Activated CD8-positive, alpha-beta memory T cell treated with anti-CD3 and anti-CD28 coated beads, Interleukin-2, amount 10 ng/mL, durations not matched to agents 7 days and 5 days (primary cell): ENCODE measurements at places on chromosomes 6 and 20.
A peak's percentile ranks its signal among the peaks of the same experiment; 100 is the strongest.

DNA sequence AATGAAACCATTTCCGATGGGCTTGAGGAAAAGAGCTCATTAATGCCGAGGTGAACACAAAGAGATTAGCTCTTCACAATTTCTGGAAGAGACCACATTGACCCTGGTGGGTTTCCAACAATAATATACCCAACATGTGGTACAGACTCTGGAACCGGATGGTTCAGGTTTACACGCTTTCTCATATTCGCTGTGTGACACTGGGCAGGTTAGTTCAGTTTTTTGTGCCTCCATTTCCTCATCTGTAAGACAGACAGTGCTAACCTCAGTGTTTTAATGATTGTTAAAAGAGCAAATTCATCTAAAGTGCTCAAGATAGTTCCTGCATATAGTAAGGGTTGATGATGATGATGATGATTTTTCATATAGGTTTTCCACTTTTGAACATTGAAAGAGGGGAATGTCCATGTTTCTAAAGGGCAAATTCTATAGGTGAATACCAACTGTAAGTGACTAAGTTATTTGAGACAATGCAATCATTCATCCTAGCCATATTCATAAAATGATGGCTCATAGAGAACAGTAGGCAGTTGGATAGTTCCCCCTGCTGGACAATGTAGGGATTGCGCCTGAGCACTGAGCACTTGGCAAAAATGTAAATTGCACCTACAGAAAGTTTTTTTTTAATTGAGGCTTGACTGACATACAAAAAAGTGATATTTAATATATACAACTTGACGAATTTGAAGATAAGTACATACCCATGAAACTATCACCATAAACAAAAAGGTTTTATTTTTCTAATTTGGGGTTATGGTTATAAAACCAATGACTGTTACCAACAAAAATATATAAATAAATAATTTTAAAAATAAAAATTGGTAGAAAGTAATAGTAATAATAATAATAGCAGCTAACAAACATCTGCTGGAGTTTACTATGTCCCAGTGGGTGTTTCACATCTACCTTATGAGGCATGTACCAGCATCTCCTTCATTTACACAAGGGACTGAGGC is 2.1 kb upstream of the PERP start:
- H3K36me3 ChIP-seq, result no peaks in the 10 kb centered on the region
- H3K4me3 ChIP-seq, result no peak overlapping the region
- peak; percentile 87 for DNase-seq
- no peak overlapping the region for H3K27ac ChIP-seq
- peaks cover 28% of the 10 kb centered on the region for H3K4me1 ChIP-seq

- no peaks in the 10 kb centered on the region for H3K27me3 ChIP-seq
- DNase-seq, result no peak
- H3K4me1 ChIP-seq, result peaks cover 3% of the 10 kb centered on the region
- no peak overlapping the region for H3K27ac ChIP-seq
- peaks cover 42% of the 10 kb centered on the region for H3K36me3 ChIP-seq
Observed at GRCh38 chr20:35125753-35126152, 21.4 kb downstream of the EDEM2 start.

GRCh38 chr20:38723017-38723847 is 1.1 kb upstream of the SLC32A1 start:
- no peak for DNase-seq
- H3K4me1 ChIP-seq, result peaks cover 31% of the 10 kb centered on the region
- peaks cover 91% of the 10 kb centered on the region for H3K27me3 ChIP-seq
- peak overlapping the region; percentile 41 for H3K27ac ChIP-seq

GRCh38 chr6:149831308-149831820 is 32.8 kb downstream of the LRP11 start:
- H3K27ac ChIP-seq, result no peak overlapping the region
- DNase-seq, result no peak
- H3K4me3 ChIP-seq, result no peak overlapping the region
- H3K36me3 ChIP-seq, result no peaks in the 10 kb centered on the region

DNA sequence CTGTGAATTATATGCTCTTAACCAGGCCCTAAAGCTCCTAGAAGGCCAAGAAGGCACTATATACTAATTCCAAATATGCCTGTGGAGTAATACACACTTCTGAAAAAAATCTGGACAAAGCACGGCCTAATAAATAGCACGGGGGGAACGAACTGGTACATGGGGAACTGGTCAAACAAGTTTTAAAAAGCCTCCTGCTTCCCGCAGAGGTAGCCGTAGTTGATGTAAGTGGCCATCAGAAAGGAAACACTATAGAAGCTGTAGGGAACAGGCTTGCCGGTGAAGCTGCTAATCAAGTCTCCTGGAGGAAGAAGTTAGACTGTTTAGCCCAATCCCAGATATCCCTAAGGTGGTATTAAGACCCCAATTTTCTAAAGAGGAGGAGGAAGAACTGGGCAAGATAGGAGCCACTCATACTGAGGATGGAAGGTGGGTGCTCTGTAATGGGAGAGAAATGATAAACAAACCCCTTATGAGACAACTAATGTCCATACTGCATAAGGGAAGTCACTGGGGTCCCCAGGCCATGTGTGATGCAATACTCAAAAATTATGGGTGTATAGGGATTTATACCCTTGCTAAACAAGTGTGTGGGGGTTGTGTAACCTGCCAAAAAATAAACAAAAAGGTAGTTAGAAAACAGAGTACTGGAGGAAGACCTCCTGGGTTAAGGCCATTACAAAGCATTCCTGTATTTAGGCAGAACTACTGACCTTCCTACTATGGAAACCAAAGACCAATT is 27.1 kb upstream of the ZNF318 start:
- no peak overlapping the region for H3K27ac ChIP-seq
- H3K4me1 ChIP-seq, result peaks cover 6% of the 10 kb centered on the region
- H3K27me3 ChIP-seq, result peaks cover 35% of the 10 kb centered on the region

- no peaks in the 10 kb centered on the region for H3K36me3 ChIP-seq
- no peak overlapping the region for H3K4me3 ChIP-seq
- H3K4me1 ChIP-seq, result peaks cover 51% of the 10 kb centered on the region
- H3K27ac ChIP-seq, result no peak overlapping the region
- H3K27me3 ChIP-seq, result no peaks in the 10 kb centered on the region
Observed at GRCh38 chr6:14861491-14861943, 384.4 kb upstream of the JARID2 start.

DNA sequence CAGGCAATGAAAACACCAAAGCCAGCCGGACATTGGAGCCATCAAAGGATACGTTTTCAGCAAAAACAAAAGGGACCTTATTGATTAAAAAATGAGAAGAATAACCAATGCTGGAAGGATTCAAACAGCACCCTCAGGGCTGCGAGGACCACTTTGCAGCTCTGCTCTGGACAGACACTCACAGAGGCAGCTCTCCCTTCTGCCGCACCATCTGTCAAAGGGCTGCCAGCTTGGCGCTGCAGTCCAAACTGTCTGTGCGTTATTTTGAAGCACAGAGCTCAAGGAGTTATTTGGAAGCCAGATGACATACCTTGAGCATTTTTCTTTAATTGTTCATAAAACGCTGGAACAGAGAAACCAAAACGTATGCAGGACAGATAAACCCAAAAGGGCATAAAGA is 85.2 kb downstream of the KIF16B start:
- H3K4me3 ChIP-seq, result no peak overlapping the region
- no peaks in the 10 kb centered on the region for H3K36me3 ChIP-seq
- H3K27me3 ChIP-seq, result no peaks in the 10 kb centered on the region

DNA sequence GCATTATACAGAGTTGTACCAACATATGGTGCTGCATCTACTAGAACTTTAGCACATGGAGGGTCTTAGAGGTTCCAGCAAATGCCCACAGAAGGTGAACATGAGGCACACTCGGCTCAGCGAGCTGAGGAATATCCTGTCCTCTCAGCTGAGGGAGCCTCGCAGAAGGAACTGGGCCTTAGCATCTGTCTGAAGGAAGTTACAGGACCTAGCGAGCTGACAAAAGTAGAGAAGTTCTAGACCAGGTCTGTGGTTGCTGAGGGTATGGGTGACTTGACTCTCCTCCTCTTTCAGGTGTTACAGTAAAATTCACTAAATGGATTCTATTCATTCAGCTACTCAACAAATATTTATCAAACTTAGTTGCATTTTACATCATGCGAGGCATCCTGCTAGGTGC is 157.2 kb downstream of the ZDHHC14 start:
- DNase-seq, result peak; percentile 68
- H3K27me3 ChIP-seq, result peaks cover 9% of the 10 kb centered on the region
- no peak overlapping the region for H3K4me3 ChIP-seq
- H3K4me1 ChIP-seq, result peaks cover 56% of the 10 kb centered on the region
- peaks cover 18% of the 10 kb centered on the region for H3K36me3 ChIP-seq
- H3K27ac ChIP-seq, result peak overlapping the region; percentile 52

DNA sequence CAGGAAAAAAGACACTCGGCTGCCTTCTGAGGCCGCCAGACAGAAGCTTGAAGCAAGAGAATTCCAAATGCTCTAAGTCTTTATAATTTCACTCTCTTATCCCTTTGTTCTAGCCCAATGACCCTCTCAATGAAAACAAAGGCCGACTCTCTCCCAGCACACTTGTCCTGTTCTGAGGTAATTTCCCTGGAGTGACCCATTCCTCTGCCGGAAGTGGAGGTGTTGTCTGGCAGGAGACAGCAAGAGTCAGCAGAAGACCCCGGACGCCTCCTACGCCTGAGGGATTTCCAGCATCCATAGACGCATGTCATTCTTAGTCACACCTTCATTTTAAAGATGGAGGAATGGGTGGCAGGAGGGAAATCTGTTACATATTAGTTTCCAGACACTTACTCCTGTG is 110.3 kb downstream of the SOD2 start:
- H3K27me3 ChIP-seq, result peaks cover 6% of the 10 kb centered on the region
- H3K36me3 ChIP-seq, result no peaks in the 10 kb centered on the region
- H3K4me3 ChIP-seq, result no peak overlapping the region
- H3K4me1 ChIP-seq, result no peaks in the 10 kb centered on the region

DNA sequence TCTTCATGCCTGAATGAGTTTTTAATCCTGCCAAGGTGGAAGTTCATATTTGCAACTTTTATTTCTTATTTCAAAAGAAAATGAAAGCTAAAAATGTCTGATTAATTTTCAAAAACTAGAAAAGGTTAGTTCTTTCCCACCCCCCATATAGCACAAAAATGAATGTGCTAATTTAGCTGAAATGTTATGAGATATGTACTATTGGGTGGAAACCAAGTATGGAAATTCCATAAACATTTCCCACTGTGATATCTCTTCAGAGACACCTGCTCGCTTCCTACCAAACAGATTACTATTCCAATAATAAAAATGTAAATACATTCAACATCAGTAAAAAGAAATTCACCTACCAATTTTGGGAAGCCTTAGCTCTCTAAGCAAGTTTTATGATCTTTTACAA is 678.6 kb upstream of the ID4 start:
- no peaks in the 10 kb centered on the region for H3K27me3 ChIP-seq
- H3K36me3 ChIP-seq, result no peaks in the 10 kb centered on the region
- no peak overlapping the region for H3K4me3 ChIP-seq
- H3K27ac ChIP-seq, result no peak overlapping the region
- DNase-seq, result no peak

GRCh38 chr6:20182926-20183521 is 29.2 kb downstream of the MBOAT1 start:
- H3K4me1 ChIP-seq, result peaks cover 7% of the 10 kb centered on the region
- no peak overlapping the region for H3K4me3 ChIP-seq
- H3K27me3 ChIP-seq, result no peaks in the 10 kb centered on the region
- peaks cover 46% of the 10 kb centered on the region for H3K36me3 ChIP-seq

GRCh38 chr6:132590362-132590761 is 821 bp upstream of the TAAR5 start:
- no peak overlapping the region for H3K4me3 ChIP-seq
- no peak overlapping the region for H3K27ac ChIP-seq
- peaks cover 5% of the 10 kb centered on the region for H3K27me3 ChIP-seq
- no peaks in the 10 kb centered on the region for H3K36me3 ChIP-seq

DNA sequence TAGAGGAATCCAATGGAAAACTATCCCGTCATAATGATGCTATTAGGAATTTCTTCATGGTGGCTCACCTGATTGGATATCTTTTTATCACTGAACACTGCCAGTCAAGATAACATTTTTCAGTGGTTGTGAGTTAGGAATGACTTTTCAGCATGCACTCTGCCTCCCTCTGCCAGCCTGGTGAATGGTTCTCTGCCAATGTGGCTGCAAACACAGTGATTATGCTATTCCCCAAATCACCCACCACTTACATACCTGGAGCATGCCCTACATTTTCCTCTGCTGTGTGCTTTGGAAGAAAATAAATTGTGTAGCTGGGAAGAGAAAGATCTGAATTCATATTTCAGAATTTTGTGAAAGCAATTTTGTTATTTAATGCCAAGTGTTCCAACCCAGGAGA is 102.6 kb upstream of the LAMP5 start:
- H3K27me3 ChIP-seq, result no peaks in the 10 kb centered on the region
- H3K36me3 ChIP-seq, result no peaks in the 10 kb centered on the region
- DNase-seq, result no peak
- H3K4me1 ChIP-seq, result no peaks in the 10 kb centered on the region
- no peak overlapping the region for H3K4me3 ChIP-seq

GRCh38 chr20:34891166-34892062 is 15.0 kb downstream of the ACSS2 start:
- peaks cover 35% of the 10 kb centered on the region for H3K4me1 ChIP-seq
- peak; percentile 45 for DNase-seq
- no peaks in the 10 kb centered on the region for H3K27me3 ChIP-seq
- H3K4me3 ChIP-seq, result peak overlapping the region; percentile 10
- H3K27ac ChIP-seq, result peak overlapping the region; percentile 78

DNA sequence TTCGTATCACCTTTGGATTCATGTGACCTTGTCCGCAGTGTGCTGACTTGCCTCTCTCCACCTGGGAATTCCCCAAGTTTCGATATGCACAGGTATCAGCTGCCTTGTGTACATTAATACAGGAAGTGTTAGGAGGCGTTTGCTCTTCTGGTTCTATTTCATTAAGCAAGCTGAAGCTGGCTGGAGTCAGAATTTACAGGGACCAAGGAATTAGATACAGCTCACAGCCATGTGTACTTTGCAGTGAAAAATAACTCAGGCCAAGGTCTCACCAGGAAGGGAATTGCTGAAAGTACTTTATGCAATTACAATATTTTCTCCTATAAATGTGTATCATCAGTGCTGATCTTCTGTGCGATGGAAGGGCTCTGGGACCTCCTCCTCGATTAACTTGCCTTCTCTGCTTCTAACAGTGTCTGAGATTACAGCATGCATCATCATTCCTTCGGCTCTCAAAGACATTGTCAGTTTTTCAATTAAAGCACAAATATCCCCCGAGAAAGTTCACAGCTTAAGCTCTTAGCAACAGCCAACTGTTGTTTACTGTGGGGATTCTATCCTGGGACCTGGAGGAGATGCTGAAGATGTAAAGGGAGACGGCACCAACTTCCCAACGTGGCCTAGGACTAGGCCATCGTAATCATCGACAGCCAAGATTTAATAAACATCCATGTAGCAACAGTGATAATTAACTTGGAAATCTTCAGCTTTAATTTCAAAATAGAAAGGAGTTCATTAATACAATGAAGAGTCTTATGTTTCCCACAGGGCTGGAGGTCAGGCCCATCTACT is 13.8 kb upstream of the TIAM2 start:
- no peak overlapping the region for H3K4me3 ChIP-seq
- no peak for DNase-seq
- no peaks in the 10 kb centered on the region for H3K27me3 ChIP-seq
- H3K4me1 ChIP-seq, result peaks cover 19% of the 10 kb centered on the region
- H3K27ac ChIP-seq, result no peak overlapping the region
- no peaks in the 10 kb centered on the region for H3K36me3 ChIP-seq

GRCh38 chr20:33065785-33066184 is 12.1 kb downstream of the BPIFB3 start:
- no peak overlapping the region for H3K4me3 ChIP-seq
- H3K36me3 ChIP-seq, result no peaks in the 10 kb centered on the region
- no peaks in the 10 kb centered on the region for H3K27me3 ChIP-seq
- no peak for DNase-seq

GRCh38 chr6:4577406-4577805 is 198.8 kb upstream of the CDYL start:
- peaks cover 18% of the 10 kb centered on the region for H3K27me3 ChIP-seq
- no peak overlapping the region for H3K27ac ChIP-seq
- H3K4me1 ChIP-seq, result no peaks in the 10 kb centered on the region
